ENCODE measurements at places on chromosomes 7 and 10. TPM values are rescaled to one million over a fixed set of nuclear protein-coding genes. Genes with fewer than 3 reads are reported as not detected.
A peak's percentile ranks its signal among the peaks of the same experiment; 100 is the strongest.

SPDYE3 gene
- not detected for total RNA-seq

CLRN3 gene
- not detected for total RNA-seq

ARHGEF35 gene
- total RNA-seq, result 0.43 TPM

IFIT5 gene
- 41.6 TPM for total RNA-seq

FOXP2 gene
- 1.7 TPM for total RNA-seq

- DNase-seq, result no peak
These were observed 85.2 kb downstream of the WDFY4 start for GRCh38 chr10:48769706-48770435.

DNA sequence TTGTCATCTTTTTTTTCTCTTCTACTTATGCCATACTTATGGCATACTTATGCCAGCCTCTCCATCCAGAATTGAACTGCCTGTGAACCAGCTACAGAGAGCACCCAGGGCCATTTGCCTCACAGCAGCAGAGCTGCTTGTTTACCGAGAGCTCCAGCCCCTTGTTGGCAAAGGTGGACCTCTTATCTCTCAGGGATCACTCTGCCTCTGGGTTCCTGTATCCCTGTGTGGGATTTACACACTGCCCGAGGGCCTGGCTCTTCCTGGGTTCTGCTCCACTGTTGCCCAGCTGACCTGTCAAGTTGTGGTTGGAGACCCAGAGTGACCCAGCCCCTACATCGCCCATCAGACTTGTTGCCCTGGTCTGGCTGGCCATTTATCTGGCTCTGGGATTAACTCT lies 22.3 kb downstream of the MRPS33 start:
- DNase-seq, result no peak

GRCh38 chr10:4345877-4346646 lies 479.9 kb upstream of the AKR1E2 start:
- DNase-seq, result no peak

- DNase-seq, result no peak
These were observed 345.2 kb downstream of the GPR37 start for GRCh38 chr7:124420367-124420766.

- no peak for DNase-seq
These were observed 61.9 kb downstream of the CACUL1 start for GRCh38 chr10:118692872-118693271.

- peak; percentile 82 for DNase-seq
These were observed 3.8 kb downstream of the RTKN2 start for GRCh38 chr10:62264702-62265436.

Data from H4 (cell line).